ENCODE measurements at places on chromosomes 1 and 21.

DNA sequence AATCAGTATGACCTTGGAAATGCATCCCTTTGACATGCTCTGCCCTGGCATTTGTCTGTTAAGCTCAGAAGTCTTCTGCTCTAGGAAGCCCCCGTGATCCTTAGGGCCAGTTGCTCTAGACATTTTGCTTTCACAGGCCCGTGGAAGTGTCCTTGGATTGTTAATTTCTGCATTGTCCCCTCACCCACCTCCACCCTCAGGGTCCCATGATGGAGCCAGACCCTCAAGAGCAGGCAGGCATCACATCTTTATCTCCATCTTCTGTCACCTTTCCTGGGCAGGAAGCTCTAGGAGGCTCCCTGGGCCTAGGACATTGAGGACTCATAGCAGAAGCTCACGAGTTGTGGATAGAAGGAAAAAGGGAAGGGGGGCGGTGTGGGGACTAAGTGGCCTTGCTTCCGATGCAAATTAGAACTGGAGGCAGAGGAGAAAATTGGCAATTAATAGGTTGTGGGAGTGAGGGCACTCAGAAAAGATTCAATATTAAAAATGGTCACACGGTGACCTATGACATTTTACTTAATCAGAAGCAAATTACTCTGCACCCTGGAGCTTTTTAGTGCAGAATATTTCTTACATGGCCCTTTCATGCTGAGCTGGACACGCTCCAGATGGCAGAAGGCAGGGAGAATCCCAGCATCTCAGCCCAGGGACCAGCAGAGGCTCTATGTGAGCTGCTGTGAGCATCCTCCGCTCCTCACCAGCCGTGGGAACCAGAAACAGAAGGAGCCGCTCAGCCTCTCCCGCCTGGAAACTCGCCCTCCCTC lies 185.0 kb downstream of the MATN1 start:
- no peak for DNase-seq

DNA sequence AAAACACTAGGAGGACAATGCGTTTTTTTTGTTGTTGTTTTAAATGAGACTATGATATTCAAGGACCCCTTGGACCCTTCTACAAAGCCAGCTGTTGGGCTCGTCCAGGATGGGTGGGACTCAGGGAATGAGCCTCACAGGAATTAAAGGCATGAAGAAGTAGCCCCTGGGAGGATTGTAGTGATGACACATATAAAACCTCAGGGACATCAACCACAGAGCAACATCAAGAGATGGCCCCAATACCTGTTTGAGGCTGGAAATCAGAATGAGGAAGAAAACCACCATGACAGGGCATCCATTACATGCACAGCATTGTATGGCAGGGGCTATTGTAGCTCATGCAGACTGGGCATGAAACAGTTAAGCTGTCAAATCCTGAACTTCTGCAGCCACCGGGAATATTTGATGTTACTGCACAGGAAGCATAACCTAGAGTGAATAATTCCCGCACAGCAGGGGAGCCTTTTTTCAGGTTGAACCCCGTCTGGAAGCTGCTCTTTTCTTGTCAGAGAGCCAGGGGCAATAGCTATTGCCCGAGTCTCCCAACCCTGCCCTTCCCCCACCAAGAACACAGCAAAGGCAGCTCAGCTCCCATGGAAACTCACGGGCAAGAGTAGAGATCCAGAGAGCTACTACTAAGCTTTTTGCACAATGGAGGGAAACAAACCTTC lies 140.2 kb upstream of the FGGY start:
- no peak for DNase-seq

GRCh38 chr21:36929622-36930021 lies 36.8 kb downstream of the HLCS start:
- peak; percentile 79 for DNase-seq

- peak; percentile 92 for DNase-seq
Observed at GRCh38 chr1:243287652-243288051, 31.8 kb downstream of the SDCCAG8 start.

DNA sequence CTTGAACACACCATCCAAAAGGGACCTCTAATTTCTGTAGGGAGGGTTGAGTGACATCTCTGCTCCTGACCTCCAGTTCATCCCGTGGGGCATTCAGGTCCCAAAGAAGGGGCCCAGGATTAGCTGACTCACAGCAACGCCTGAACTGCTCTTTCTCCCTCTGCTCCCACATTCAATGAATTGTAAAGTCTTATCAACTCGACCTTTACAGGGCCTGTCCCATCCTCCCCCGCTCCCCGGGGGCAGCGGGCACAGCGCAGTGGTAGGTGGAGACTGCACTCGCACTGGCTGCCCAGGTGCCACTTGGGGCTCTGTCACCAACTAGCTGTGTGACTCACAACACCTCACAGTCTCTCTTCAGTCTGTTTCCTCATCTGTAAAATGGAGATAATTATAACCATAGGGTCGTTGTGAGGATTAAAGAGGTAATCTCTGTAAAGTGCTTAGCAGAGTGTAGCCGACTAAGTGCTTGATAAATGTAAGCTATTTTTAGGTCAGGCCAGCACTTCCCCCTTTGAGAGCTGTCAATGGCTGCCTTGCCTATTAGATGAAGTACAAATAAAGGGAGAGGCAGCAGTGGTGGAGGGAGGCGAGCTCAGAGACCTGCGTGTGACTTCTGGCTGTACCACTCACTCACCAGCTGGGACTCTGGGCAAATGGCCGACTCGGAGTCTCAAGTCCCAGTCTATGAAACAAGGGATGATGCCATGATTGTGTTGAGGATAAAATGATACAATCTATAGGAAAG lies 637 bp upstream of the MYBPHL start:
- no peak for DNase-seq

GRCh38 chr1:109827466-109827865 lies 63.7 kb upstream of the EPS8L3 start:
- DNase-seq = peak; percentile 38
